ENCODE measurements at places on chromosomes 12 and 14.

DNA sequence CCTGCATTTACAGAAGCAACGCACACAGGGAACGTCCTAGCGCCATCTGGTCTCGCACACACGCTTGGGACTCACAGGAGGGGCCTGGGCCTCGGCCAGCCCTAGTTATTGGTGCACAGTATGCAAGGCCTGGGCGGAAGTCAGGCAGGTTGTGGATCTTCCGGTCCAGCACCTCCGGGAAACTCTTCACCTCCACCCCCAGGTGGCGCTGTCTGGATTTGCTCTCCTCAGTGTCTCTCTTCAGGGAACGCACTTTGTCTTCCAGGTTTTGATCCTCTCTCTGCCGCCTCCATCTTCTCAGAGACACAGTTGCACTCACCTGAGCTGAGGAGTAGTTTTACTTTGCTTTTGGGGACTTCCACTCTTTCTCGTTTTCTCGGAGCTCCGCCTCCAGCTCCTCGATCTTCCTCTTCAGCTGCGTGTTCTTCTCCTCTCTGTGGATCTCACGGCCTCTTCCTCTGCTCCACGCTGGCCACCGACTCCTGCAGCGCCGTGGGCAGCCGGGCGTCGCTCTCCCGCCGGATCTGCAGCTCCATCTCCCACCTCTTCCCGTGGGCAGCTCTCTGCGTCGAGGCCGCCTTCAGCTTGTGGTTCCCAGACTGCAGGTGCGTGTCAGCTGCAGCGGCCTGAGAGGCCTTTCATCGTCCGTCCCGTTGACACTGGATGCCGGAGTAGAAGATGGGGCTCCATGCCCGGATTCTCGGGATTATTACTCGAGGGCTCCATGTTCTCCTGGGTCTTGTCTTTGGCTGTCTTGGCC, 933.8 kb downstream of the TMEM121 start:
- no peak for DNase-seq

GRCh38 chr12:61213646-61214045, 1046.6 kb upstream of the USP15 start:
- DNase-seq: no peak

- no peak for DNase-seq
Measured at GRCh38 chr12:76920172-76921099, 41.6 kb upstream of the CSRP2 start.

DNA sequence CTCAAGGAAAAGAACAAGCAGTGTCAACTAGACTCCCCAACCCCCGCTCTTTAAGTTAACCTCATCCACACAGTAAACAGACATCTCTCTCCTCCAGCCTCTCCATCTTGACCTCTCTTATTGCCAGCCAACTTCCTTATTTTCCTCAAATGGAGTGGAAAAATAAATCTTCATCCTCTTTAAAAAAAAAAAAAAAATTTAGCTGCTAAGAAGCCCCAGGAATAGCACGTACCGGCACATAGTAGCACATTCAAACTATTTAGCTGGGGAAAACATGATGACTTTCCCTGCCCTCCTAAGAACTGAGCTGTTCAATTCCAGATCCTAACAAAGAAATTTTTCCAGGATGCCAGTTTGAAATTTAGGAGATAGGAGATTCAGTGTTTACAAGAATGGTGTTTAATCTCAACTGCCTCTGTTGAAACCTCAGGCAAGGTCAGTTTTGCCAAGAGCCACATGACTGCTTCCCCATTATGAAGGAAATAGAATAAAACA, 90.8 kb downstream of the EPS8 start:
- DNase-seq: no peak

DNA sequence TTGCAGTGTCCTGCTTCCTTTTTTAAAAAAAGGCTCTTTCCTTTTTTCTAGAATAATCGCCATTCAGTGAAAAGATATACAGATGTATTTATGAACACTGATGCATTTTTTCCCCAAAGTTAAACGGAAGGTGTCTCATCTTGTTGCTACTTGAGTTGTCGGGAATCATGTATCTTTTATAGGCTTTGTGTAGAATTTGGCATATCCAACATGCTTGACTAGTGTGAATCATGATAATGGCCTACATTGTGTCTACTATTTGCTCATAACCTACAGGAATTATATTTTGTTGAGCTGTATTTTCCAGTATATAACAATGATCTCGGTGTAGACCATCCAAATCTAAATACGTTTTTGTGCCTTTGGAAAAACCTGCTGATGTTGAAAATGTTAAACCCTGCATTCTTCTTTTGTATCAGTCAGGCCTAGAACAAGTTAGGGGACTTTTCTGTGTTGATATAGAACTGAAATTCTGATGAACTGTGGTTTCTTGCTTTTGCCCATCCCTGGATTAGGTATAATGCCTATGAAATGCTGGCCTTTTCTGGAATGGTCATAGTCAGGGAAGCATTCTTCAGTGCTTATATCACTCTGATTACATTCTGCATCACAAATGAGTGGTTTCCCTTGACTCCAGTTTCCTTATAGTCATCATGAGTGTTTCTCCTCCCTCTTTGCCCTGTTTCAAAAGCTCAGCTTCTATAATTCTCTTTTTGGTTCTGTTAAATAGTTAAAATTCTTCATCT, 10.8 kb downstream of the BMAL2 start:
- no peak for DNase-seq

DNA sequence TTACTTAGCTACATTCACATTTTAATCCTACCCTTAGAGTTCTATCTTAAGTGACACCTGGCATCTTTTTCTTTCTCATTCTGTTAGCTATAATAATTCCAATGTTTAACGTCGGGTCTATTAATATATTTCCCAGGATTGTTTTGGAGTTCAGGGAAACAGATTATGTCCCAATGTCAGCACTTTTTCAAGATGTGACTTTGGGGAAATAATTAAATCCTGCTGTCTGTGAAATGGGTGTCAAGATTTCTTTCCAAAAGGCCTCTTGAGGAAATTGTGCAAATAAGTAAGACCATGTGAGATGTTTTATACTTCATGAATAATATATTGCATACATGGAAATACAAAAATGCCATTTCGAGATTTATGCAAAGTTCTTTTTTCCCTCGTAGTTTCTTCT, 887.6 kb upstream of the SEL1L start:
- no peak for DNase-seq

DNA sequence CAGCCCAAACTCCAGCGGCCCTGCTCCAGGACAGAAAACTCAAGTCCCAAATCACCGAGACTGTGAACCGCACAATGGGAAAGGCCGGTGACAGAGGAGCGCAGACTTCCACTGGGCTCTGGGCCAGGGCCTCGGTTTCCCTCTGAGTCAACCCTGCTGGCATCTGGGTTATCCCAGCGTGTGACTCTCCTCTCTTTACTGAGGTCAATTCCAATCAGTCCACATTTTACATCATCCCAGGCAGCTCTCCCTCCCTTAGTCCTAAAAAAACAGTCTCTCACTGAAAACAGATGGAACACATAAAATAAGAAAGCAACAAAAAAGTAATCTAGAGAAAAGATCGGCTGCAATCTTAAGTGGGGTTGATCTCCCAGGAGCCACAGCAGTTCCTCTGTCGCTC, 36.9 kb downstream of the ITPK1 start:
- no peak for DNase-seq

GRCh38 chr14:89889626-89890025, 64.9 kb downstream of the EFCAB11 start:
- DNase-seq: no peak

DNA sequence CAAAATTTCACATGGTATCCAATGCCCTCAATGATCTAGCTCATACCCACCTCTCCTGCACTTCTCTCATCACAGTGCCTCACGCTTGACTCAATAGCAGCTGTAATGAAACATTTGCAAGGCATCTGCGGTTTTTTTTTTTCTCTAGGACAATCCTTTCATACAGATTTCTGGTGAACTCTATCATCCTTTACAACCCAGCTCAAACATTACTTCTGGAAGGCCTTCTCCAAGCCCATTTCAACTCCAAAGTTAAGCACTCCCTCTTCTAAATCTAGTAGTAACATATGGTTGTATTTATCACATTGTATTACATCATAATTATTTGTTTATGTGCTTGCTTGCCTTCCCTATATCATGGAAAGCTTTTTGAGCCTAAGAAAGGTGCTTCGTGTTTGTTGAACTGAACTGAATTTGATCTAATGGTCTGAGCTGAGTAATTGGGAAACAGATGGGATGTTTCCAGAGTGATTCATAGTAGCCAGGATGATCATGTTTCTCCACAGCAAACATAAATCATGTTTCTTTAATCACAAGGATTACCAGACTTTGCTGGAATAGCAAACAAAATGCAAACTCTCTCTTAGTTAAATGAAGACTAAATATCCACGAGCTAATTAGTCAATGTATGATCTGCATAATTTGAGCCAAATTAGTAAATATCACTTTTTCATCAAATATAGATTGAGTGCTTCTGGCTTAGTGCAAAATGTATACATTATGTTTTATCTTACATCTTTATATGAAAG, 14.3 kb downstream of the CFL2 start:
- DNase-seq: no peak

- no peak for DNase-seq
Measured at GRCh38 chr12:131986910-131987309, 37.2 kb downstream of the EP400 start.

DNA sequence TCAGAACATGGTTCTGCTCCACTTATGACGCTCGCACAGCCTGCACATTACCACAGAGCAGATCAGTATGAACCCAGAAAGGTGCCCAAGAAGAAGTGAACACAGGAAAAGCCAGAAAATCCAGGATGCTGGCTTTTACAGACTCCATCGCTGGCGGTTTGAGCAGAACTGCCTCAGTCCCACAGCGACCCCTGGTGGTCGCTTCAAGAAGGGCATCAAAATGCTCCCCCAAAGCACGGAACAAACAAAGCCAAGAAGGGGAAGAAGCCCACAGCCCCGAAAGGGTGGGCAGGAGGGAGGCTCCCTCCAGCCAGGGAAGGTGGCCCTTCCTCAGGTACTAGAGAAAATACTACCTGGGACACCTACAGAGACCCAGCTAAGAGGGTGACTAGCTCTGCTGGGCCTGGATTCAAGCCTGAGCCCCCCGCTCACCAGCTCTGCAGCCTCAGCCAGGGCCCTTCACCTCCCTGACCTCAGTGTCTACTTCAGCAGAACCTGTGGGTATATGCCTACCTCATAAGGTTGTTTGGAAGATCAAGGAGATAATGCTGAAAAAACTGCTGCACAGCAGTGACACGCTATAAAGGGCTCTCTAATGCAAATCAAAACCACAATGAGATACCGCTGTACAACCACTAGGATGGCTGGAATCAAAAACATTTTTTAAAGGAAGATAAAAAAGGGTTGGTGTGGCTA, 98.1 kb downstream of the NCOR2 start:
- DNase-seq: no peak

GRCh38 chr14:64601571-64601970, 51.8 kb downstream of the PPP1R36 start:
- no peak for DNase-seq

GRCh38 chr12:95244350-95244749, 26.7 kb downstream of the VEZT start:
- DNase-seq: no peak

- DNase-seq: no peak
Measured at GRCh38 chr12:77845831-77846230, 15.1 kb downstream of the NAV3 start.

GRCh38 chr12:115840159-115840558, 437.3 kb downstream of the MED13L start:
- DNase-seq: no peak

DNA sequence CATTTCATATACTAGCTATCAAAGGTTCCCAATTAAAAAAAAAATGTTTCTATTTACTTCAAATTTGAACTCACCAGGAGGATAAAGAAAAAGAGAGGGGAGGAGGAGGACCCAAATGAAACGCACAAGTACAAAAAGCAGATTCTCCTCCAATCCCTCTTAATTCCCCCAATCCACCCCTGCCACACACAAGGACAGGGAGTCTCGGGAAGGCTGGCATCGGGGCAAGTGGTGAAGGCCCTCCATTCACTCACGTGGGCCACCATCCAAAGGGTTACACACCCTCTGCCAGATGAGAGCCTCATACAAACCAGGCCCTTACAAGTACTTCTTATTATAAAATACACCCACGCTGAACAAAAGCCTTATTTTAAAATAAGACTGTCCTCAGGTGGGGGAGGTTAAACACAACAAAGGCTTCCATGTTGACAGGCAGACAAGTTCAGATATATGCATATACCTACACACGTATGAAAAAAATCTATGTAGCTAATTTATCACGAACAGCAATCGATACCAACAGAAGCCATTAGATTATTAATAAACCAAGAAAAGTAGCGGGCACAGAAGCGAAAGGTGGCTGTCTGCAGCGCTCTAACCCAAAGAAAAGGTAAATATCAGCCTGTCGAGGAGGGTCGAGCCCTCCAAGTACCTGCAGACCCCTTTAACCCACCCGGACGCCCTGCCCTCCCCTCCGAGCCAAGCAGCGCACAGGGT, 1.5 kb downstream of the ATP2B1 start:
- DNase-seq: no peak

- DNase-seq: no peak
Measured at GRCh38 chr14:23469906-23470403, 452 bp downstream of the NGDN start.

DNA sequence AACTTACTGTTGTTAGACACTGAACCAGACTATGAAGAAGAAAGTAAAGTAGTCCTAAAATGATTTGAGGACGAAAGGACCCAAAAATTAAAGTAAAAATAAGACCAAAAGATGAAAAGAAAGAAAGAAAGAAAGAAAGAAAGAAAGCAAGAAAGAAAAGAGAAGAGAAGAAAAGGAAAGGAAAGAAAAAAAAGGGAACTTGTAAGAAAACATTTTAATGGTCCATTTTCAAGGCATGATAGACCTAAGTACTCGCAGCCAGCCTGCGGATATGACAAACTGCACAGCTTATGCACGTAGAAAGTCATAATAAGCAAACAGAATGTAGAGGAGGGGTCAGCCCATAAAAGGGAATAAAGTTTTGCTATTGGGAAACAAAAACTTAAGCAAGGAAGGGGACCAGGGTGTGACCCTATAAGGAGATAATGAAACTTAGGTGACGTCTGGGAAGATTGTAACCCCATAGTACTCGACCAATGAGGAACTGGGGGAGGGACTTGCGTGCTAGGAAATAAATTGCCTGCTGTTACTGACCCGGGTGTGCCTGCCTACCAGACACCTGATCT, 59.7 kb downstream of the APOBEC1 start:
- DNase-seq: no peak

DNA sequence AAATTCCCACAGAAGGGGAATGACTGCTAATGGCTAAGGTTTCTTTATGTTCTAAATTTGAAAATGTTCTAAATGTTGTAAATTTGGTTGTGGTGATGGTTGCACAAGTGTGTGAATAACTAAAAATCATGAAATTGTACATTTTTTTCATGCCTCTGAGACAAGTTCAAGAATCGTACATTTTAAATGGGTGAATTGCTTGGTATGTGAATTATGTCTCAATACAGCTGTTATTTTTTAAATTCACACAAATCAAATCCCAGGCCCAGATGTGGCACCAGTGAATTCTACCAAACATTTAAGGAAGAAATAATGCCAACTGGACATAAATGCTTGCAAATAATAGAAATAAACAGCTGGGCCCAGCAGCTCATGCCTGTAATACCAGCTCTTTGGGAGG, 28.6 kb upstream of the RND1 start:
- no peak for DNase-seq

GRCh38 chr14:23114120-23114458, 5.0 kb downstream of the CEBPE start:
- no peak for DNase-seq
